ENCODE measurements at places on chromosomes 5 and 9.
A peak's percentile ranks its signal among the peaks of the same experiment; 100 is the strongest.

DNA sequence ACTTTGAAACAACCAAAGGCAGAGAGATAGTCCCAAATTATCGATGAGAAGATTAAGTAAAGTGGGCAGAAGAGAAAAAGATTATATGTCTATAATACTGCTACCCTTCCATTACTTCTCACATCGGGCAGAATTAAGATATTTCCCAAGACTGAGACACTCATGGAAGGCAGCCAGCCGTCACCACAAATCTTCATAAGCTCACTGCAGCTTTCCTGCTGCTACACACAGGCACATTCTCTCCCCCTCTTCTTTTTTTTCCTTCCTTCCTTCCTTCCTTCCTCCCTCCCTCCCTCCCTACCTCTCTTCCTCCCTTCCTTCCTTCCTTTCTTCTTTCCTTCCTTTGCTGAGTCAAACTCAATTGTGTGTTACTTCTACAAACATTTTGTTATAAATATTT is 58.7 kb upstream of the SPATA31C2 start:
- peak; percentile 75 for DNase-seq

GRCh38 chr5:25107853-25108252 is 463.1 kb upstream of the CDH10 start:
- no peak for DNase-seq

GRCh38 chr5:5585751-5586341 is 163.4 kb downstream of the ICE1 start:
- peak; percentile 26 for DNase-seq

GRCh38 chr5:95804736-95805539 is 17.6 kb downstream of the GLRX start:
- no peak for DNase-seq

DNA sequence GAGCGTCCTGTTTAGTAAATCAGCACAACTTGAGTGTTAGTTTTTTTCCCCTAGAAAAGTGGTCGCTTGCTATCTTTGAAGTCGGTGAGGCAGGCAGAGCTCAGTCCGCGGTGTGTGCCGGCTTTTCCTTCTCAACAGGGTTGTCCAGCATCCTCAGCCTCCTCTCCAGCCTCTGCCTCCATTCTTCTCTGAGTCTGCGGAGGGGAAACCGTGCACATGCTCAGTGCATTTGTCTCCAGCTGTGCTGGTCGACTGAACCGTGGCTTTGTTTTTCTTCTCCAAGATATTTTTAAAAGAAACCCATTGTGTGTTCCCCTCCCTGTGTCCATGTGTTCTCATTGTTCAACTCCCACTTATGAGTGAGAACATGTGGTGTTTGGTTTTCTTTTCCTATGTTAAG is 25.3 kb downstream of the FAM240B start:
- no peak for DNase-seq

DNA sequence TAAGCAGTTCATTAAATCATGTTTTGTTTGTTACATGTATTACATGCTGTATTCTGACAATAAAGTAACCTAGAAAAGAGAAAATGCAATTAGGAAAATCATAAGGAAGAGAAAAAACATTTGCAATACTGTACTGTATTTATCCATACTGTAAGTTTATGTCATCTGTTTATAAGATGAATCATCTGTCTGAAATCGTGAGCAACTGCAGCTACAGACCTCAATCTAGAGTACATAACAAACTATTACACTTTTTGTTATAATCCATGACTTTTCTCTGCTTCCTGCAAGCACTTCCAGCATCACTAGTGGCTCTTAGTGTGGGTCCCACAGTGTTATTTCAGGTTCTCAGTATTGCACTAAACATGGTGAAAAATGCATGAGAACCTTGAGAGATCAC is 144.4 kb upstream of the NR4A3 start:
- no peak for DNase-seq

- DNase-seq: no peak
Measured at GRCh38 chr9:117153021-117153420, 261.8 kb downstream of the ASTN2 start.

GRCh38 chr9:18478501-18479361 is 4.8 kb downstream of the ADAMTSL1 start:
- no peak for DNase-seq

DNA sequence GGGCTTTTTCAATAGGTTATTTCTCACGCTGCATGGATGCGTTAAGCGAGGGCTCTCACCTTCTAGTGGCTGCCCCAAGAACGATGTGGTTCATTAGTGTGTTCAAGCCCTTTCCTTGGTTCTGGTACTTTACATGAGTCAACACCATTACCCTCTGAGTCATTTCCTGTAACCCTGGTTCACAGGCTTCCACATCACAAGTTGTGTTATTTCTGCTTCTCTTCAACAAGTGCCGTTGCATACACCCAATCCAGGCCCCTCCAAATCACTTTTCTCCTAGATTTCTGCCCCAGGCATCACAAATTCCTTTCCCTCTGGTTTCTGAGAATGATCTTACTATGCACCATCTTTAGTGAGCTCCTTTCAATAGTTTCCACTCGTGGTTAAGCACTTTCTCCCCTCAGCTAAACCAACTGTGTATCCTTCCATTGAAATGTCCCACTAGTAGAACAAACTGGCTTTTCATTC is 69.5 kb upstream of the RAD23B start:
- peak; percentile 87 for DNase-seq

DNA sequence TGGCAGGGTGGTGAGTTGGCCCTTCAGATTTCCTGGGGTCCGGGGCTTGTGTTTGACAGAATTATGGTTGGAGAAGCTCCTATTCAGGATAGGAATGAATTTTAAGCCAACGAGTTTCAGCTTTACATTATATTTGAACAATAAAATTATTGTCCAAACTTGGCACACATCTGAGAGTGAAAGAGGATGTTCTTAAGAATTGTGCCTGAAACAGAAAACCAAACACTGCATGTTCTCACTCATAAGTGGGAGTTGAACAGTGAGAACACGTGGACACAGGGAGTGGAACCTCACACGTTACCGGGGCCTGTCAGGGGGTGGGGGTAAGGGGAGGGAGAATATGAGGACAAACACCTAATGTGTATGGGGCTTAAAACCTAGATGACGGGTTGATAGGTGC is 111.8 kb upstream of the ACTBL2 start:
- no peak for DNase-seq

DNA sequence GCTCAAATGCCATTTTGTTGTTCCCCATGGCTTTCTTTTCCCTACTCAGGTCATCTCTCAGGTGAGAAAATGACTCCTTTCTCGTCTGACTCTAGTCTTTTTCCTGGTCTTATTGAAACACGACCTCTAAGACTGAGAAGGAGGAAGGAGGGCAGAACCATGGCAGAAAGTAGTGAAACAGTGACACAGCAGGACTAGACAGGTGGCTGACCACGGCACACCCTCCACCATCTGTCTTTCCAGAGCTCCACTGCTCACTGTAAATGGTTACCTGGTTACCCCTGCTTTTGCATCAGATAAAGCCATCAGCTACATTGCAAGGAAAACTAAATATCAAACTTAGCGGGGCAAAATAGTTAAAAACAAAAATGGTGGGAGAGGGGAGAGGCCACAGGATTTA is 30.9 kb downstream of the NR4A3 start:
- no peak for DNase-seq

- no peak for DNase-seq
Measured at GRCh38 chr5:174414315-174414710, 310.1 kb upstream of the MSX2 start.

DNA sequence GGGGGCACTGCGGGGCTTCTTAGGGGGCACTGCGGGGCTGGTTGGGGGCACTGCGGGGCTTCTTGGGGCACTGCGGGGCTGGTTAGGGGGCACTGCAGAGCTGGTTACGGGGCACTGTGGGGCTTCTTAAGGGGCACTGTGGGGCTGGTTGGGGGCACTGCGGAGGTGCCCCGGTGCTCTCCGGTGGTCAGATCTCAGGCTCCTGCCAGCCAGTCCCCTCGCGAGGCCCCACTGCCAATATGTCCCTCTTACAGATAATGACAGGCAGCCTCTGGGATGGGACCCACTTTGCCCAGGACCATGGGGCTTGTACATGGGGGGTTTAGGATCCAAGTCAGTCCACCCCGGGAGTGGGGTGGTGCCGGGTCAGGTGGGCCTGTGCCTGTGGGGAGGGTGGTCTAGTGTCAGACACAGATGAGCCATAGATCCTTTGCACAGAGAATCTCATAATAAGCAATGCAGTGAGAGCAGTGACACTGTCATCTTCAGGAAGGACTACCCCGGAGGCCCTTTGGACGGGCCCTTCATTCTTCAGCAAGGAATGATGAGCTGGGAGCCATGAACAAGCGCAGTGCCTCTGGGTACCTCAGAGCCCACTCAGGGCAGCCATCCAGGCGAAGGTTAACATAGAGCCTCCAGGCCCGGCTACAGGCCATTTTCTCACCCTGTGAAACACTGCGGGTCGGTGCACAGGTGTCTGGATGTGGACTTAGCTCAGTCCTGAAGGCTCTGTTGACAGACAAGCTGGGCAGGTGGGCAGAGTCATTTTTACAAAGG is 38.2 kb downstream of the COL5A1 start:
- no peak for DNase-seq

GRCh38 chr5:81023261-81023970 is 63.3 kb downstream of the RASGRF2 start:
- DNase-seq: no peak

- DNase-seq: no peak
Measured at GRCh38 chr5:178218827-178219226, 13.8 kb downstream of the PHYKPL start.

DNA sequence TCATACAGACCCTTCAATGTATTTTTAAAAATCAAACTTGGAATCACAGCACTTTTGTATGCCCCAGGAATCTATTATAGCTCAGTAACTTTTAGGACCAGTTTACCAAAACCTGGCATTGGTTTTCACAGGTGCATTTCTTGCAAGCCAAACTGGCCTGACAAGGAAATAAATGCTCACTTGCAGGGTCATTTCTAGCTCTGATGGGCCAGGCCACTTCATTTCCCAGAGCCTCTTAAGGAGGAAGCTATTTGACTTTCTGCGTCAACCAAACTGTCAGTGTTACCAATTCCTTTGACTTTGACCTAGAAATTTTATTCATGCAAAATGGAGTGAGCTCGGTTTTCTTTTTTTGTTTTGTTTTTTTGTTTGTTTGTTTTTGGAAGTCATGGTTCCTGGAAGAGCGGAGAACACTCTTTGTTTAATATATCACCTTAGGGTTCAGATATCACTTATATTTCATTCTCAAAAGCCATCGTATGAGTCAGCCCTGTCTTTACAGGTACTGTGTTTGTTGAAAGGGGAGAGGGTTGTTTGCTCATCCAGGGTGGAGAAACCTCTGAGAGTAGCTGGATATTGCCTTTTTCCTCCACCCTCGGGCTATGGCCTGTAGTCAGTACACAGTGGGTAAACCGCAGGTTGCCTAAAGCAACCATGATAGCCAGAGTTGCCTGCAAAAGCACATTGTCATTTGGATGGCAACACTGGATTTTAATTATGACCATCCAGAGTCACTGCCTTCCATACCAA is 58.9 kb downstream of the GNA14 start:
- DNase-seq: no peak

- peak; percentile 13 for DNase-seq
Measured at GRCh38 chr9:34375901-34376595, 650 bp downstream of the MYORG start.

GRCh38 chr9:16293610-16294009 is 576.9 kb downstream of the BNC2 start:
- DNase-seq: peak; percentile 22

DNA sequence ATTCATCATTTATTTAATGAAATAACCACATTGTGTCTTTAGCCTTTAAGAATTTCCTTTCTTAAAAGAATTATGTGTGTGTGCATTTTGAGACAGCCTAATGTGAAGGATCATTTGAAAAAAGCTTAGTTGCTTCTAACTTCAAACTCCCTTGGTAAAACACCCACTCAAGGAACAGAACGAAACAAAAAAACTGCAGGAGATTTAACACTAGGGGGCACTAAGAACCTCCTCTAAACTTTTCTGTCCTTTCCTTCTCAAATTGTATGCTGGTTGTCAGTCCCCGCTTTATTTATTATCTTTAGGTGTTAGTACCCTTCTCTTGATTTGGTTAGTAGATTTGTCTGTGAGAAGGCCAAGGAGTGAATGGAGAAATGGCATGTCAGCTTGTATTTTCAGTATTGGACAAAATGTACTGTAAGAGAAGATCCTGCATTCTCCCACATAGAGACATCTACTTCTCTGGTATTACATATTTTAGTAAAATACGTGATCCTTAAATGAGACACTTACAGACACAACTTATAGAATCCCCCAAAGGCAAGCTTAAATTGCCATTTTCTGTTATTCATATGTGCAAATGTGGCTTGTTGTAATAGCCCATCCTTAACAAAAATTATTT is 229.7 kb downstream of the MRPS30 start:
- DNase-seq: peak; percentile 43

- no peak for DNase-seq
Measured at GRCh38 chr9:124358631-124359030, 56.6 kb downstream of the PSMB7 start.

DNA sequence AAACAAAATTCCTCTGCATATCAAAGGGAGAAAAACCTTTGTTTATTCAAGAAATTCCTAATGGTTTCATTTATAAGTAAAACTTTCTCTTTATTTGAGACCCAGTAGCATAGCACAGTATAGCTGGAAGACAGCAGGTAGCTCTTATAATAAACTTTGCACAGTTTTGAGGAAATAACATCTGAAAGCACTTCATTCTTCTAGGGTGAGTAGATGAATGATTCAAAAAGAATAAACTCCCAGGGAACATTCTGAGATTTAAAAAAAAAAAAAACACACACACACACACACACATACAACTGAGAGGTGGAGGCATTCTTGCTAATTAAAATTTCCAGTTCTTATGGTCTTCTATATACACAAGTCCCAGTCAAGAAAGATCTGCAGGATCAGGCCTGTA is 197.3 kb downstream of the BNC2 start:
- DNase-seq: no peak

DNA sequence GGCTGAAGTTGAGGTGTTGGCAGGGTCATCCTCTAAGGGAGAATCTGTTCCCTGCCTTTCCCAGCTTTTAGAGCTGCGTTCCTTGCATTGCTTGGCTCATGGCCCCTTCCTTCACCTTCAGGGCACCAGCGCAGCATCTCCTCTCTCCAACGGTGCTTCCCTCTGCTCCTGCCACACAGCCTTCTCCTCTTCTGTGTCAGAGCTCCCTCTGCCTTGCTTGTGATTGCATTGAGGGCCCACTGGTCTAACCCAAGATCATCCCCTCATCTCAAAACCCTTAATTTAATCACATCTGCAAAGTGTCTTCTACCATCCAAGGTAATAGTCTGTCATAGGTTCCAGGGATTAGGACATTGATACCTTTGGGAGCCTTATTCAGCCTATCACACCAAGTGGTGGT is 205.7 kb upstream of the TBCA start:
- no peak for DNase-seq

GRCh38 chr9:122058051-122058450 is 35.1 kb downstream of the TTLL11 start:
- DNase-seq: no peak

- DNase-seq: no peak
Measured at GRCh38 chr9:133815781-133816180, 77.6 kb upstream of the SARDH start.

Measured in MV-4-11 (cell line).